AG04450 (cell line): ENCODE measurements at places on chromosomes 16 and 17. TPM values are rescaled to one million over a fixed set of nuclear protein-coding genes. Genes with fewer than 3 reads are reported as not detected.

NCBP3 gene
- 19.4 and 28.5 TPM in 2 replicates for polyA plus RNA-seq

DNA sequence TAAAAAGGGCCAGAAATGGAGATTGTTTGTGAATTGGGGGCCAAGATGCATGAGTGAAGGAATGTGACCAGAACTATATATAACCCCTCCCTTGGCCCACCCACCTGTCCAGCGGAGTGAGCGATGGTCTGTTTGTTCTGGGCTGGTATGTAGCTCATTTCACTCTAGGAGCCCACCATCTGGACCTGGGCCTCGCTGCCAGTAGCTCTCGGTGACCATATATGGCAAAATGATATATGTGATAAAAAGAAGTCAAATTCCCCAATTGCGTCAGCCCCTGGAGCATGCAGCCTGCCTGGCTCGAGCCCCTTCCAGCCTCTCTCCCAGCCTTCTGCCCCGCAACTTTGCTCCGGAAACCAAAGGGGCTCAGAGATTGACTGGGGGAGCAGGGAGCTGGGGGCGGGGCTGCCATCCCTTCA, 47.3 kb downstream of the CCDC42 start:
- peak; percentile 97 for DNase-seq

DNA sequence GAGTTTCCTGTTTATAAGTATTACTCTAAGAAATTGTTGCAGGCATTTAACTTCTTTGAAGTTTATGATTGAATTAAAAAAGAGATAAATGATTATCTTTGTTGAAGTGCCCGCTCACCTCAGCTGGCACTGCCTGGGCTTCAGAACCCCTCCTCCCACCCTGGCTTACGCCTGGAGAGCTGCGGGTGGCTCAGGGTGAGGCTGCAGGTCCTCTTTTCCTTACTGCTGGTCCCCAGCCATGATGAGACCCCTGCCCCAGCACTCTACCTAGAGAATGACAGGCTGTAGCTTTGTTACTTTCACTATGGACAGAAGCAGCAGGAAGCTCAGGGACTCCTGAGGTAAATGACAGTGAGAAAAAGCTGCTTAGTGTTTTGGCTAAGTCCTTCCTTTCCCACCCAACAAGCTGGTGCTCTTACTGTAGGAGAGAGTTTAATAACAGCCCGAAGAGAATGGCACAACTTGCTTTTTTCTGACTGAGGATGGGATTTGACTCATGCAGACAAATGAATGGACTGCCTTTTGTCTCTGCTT, 62.1 kb downstream of the EPN2 start:
- no peak for DNase-seq

DNA sequence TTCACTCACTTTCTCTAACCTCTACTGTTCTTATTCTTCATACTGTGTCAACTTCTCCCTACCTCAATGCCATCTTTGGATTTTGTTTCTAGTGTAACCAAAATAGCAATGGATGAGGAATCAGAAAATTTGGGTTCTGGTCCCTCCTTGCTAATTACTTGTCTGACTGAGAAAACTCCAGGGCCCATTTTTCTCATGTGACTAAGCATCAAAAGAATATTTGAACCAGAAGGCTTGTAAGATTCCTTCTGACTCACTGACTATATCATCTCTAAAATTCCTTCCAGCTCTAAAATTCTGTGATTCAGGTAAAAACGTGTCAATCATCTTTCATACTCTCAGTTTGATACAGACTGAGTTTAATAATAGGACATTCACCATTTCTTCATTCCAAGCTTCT, 57.9 kb downstream of the BRIP1 start:
- peak; percentile 13 for DNase-seq

GRCh38 chr16:84881702-84882521, 62.1 kb downstream of the CRISPLD2 start:
- peak; percentile 85 for DNase-seq

GDE1 gene
- 89.7 and 100 TPM in 2 replicates for polyA plus RNA-seq

GRCh38 chr16:25692742-25693508, 1.2 kb downstream of the HS3ST4 start:
- DNase-seq, result no peak

DNA sequence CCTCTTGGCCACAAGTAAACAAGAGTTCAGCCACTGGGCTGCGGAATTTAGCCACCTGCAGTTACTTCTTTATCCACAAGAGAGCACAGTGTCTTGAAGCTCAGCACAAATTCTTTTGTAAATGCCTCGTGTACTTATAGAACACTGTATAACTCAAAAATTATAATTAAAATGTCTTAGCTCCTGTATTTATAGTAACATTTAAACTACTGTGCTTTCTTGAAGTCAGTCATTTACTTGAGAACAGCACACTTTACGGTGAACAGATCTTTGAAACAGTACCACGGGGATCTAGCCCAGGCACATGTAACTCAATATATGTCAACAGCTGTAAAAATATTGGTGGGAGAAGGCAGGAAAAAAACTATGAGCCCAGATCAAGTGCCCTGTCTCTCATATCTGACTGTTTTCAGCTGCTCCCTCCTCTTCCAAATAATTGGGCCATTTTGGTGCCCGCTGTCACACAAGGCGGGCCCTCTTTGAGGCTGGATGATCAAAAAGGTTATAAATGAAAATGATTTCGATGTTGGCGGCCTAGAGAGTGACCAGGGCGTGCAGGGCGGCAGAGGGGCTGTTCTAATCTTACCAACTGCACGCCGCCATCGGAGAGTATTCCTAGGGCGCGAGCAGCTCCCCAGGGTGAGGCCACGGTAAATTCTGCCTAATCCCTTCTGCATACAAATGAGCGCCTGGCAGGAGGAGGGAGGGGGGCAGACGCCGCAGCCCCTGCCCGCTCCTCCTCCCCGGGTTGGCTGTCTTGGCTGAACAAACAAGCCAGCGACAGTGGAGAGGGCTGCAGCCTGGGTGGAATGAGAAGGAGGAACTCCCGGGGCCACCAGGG, 183.2 kb downstream of the C16orf78 start:
- DNase-seq, result no peak

DNA sequence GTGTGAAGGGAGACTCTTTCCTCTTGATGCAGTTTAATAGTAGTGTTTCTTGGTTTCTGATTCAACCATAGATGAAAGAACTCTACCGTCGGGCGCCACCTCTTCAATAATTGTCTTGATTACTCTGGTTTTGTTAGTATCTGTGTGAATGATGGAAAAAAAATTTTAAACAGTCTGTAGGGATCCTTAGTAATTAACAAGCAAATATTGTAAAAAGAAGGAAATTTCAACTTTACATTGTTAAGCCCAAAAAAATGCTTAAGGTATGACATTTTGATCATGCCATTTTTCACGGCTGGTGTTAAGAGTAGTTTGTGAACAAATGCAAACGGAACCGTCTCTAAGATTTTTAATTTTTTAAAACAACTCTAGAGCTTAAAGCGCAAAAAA, 4.1 kb downstream of the KRT10 start:
- DNase-seq, result no peak

DNA sequence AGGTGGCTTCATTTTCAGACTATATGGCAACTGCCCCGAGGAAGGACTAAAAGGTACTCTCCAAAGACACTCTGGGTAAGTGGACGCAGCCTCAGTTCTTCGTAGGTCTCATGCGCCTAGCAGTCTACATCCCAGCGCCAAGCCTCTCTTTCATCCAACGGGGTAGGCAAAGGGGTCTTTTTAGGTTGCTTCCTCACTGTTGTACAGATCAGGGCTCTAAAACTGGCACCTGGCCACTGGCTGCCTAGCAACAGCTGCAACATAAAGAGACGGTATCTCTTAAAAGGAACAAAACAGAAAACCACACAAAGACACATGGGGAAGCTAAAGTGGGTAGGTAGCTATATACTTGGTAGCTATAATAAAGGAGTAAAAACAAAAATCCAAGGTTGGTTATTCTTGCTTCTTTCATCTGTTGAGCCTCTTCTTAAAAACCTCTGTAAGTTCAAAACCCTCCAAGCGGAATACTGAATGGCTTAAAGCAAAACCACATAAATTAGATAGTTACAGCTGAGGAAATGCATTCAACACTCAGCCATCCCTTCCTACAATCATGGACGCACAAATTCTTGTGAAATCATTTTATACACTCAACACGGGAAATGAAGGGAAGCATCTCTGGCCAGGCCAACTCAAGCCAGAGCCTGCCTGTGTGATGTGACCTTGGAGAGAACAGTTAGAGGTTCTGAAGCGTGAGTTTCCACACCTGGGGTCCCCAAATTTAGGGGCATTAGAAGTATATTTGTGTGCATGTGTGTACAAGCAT, 22.7 kb downstream of the CYTH1 start:
- DNase-seq, result no peak

- no peak for DNase-seq
Measured at GRCh38 chr17:19645734-19646201, 2.8 kb upstream of the ALDH3A2 start.

FA2H gene
- polyA plus RNA-seq, result not detected in 2 replicates

ACAP1 gene
- 0.35 and 0.74 TPM in 2 replicates for polyA plus RNA-seq

GRCh38 chr16:57951204-57951960, 19.5 kb downstream of the CNGB1 start:
- no peak for DNase-seq

GRCh38 chr16:88634141-88634993, 4.0 kb upstream of the IL17C start:
- DNase-seq, result no peak

- DNase-seq, result no peak
Measured at GRCh38 chr16:58044266-58045019, 18.9 kb downstream of the MMP15 start.

GRCh38 chr17:29753845-29754439, 131.2 kb upstream of the CORO6 start:
- no peak for DNase-seq

ESRP2 gene
- 0.01 and 0.14 TPM in 2 replicates for polyA plus RNA-seq

DNA sequence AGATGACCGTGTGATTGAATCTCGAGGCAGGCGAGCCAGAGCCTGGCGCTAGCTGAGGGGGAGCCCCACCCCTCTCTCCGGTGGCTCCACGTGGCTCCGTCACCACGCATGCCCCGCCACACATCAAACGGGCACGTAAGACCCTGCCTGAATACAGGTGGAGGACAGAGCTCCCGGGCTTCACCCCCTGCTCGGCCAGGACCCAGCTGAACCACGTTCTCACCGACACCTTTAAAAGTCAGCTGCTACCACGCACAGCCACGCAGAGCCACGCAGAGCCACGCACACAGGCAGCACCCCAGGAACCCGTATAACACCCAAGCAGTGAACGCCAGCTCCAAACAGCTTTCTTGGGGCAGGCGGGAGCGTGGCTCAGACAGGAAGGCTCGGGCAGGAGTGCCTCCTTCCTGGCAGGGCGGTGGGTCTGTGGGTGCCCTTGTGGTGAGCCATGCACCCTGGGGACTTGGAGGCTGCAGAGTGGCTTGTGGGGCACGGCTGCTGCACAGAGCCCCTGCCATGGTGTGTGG, 4.4 kb downstream of the TMEM204 start:
- no peak for DNase-seq

DNA sequence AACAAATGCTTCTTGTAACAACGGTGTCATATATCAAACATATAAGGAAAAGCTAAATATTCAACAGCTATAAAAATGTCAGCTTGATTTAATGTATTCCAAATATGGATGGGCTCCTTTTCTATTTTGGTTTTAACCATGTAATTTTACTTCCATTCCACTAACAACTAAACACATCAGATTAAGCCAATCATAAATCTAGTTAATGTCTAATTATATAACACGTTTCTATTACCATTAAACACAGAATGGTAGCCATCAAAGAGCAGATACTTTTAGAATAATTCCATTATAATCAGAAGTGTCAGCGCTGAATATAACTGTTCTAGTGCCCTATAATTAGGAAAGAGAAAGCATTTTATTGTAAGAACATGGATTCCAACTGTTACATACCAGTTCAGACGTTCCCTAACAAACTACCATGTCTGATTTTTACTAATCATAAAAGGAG, 10.0 kb downstream of the CMC2 start:
- DNase-seq, result no peak

GRCh38 chr17:38507921-38508569, 79.8 kb downstream of the ARHGAP23 start:
- no peak for DNase-seq

HOXB5 gene
- polyA plus RNA-seq, result 9.4 and 9.8 TPM in 2 replicates

HOXB9 gene
- 0.02 TPM in 1 of 2 replicates, not detected in the other for polyA plus RNA-seq

- DNase-seq, result no peak
Measured at GRCh38 chr17:72613806-72614292, 478.6 kb downstream of the SLC39A11 start.

DNA sequence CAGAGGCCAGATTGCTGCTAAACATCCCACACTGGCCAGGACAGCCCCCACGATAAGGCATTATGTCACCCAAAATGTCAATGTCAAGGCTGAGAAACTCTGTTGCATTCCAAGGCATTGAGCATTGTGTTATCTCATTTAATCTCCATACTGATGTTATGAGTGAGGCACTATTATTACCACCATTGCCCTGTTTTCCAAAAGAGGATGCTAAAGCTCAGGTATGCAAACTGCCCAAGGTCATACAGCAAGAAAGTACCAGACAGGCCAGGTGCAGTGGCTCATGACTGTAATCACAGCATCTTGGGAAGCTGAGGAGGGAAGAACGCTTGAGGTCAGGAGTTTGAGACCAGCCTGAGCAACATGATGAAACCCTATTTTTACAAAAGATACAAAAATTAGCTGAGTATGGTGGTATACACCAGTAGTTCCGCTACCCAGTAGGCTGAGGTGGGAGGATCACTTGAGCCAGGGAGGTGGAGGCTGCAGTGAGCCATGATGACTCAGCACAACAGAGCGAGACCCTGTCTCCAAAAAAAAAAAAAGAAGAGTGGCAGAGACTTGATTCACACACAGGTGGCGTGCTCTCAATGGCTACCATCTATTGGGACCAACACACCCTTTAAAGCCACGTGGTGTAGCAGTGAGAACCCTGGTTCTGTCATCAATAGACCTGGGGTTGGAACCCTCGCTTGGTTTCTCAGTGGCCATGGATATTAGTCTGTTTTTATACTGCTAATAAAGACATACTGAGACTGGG, 58.8 kb upstream of the GRIN2A start:
- no peak for DNase-seq

DNA sequence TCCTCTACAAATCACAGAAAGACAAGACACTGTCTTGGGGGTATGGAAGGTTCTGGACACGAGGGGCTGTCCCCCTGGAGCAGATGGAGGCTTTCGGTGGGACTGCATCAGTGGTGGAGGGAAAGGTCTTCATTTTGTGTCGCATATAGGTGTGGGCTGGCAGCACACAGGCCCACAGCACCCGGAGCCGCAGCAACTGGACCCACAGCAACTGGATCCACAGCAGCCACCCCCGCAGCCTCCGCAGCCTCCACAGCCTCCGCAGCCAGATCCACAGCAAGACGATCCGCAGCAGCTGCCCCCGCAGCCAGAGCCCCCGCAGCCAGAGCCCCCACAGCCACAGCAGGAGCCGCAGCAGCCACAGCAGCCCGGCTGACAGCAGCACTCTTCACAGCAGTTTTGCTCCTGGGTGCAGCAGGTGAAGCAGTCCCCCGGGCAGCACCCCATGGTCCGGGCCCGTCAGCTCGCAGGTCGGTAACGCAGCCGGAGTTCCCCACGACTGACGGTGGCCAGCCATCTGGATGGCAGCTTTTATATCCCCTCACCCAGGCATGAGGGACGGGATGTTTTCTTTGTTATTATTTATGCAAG, at the start of gene KRTAP17-1:
Gene KRTAP17-1 (minus strand): TSS at position 507 of the 591 bp plus-strand sequence. CDS start 60 bp downstream, at position 447.
- DNase-seq, result no peak
